Activated CD8-positive, alpha-beta memory T cell treated with anti-CD3 and anti-CD28 coated beads, Interleukin-2, amount 50 U/mL, for 4 hours (primary cell): ENCODE measurements at places on chromosomes 11 and 22.

GRCh38 chr11:113564527-113565130 is 89.4 kb upstream of the DRD2 start:
- no peak for DNase-seq

DNA sequence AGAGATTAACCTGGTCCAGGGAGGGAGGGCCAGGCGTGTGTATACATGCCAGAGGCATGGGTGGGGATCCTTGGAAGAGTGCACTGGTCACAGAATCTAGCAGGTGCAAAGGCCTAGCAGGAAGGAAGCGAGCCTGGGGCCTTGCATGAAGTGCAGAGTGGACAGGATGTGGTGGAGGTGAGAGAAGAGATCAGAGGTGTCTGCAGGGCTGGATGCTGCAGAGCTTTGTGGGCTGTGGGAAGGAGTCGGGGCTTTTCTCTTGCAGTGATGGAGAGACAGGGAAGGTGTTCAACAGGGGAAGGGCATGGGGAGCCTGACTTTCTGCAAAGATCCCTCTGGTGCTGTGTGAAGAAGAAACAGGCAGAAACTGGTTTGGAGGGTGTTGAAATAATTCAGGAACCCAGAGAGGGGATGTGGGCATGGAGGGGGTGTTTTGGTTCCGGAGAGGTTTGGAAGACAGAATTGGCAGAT is 2.5 kb upstream of the TPST2 start:
- peak; percentile 27 for DNase-seq

DNA sequence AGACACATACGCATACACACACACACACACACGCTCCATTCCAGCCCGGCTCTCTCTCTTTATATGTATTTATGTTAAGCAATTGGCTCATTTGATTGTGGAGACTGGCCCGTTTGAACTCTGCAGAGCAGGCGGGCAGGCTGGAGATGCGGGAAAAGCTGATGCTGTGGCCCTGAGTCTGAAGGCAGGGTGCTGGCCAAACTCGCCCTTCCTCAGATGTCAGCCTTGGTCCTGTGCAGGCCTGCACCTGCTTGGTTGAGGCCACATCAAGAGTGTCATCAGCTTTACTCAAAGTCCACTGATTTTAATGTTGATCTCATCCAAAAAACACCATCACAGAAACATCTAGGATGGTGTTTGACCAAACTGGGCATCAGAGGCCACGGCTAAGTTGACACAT is 569.3 kb downstream of the TBC1D22A start:
- DNase-seq, result no peak

DNA sequence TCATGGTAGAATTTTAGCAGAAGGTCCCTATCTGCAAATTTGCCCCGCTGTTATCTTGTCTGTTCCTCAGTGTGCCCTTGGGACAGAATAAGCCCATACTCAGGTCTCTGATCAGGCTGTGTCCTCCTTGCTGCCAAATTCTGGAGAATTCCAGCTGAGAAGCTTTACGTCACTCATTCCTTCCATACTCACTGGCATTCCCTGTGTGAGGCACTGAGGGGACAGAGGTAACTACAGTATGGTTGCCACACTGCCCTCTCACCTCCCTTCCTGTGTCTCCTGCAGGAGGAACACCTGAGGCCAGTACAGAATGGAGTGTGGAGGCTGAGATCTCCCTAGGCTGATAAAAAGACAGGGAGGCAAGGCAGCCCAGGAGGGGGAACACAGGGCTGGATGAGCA is 31.5 kb downstream of the SHISA8 start:
- DNase-seq, result no peak

GRCh38 chr22:26360169-26360885 is 68.7 kb upstream of the ASPHD2 start:
- peak; percentile 68 for DNase-seq

DNA sequence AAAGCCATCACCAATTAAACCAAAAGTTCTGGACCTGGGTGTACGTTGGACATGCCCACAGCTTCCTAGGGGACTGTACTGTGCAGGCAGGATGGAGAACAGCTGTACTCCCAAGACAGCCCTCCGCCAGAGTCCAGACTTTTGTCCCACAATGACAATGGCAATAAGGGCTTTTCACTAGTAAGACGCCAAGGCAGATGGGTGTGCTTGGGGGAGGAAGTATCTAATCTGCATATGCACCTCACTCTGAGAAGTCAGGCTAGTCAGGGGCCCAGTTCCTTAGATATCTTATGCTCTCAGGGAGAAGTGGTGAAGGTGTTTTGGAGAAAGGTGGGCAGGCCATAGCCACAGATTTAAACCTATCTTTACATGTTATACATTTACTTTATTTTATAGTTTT is 85.1 kb upstream of the USP47 start:
- DNase-seq, result no peak

DNA sequence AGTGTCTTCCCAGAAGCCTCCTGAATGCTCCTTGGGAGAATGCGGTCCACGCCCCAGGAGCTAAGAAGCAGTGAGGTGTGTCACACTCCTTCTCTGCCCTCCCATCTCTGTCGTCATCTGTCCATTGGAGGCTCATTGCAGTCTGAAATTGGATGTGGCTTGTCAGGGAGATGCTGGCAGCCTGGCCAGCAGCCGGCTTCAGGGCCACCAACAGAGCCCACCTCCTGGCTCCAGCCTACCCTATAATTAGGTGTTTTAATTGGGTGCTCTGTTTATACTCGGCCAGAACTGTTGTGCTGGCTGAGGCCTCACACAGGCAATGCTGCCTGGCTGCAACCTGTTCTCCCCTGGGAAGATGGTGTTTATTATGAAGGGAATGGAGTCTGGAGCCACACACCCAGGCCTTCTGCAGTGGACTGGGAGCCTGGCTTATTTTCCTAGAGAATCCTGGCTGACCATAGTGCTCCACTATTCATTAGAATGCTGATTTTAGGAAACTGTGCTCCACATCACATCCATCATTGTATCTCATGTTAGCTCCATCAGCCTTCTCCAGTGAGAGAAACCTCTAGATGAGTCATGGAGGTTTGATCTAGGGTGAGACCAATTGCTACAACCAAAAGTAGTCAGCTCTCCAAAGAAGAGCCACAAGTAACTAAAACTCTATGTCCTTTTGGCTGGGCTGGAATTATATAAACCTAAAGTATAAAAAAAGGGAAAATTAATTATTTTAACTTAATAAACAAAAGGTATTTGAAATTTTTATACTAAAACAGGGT is 86.8 kb upstream of the CRTAM start:
- no peak for DNase-seq

DNA sequence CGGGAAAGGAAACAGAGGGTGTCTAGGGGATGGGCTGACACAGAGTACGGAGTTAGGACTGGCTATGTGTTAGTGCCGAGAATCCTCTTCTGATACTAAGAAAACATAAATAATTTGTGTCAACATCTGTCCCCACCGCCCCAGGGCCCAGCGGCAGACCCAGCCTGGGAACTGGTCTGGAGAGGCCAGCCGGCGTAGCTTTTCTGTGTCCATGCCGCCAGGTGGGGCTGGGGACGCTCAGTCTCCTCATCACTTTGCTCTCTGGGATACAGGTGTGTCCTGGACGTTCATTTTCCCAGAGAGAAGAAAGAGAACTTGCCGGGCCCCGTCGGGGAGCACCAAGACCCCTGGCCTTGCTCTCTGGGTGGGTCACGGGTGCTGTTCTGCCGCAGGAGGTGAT is 54.7 kb downstream of the WNT7B start:
- no peak for DNase-seq

- no peak for DNase-seq
Observed at GRCh38 chr11:121578251-121578976, 125.6 kb upstream of the SORL1-AS1 start.

GRCh38 chr11:113077379-113077778 is 116.2 kb downstream of the NCAM1 start:
- no peak for DNase-seq

GRCh38 chr22:44667829-44668189 is 34.2 kb upstream of the PRR5 start:
- DNase-seq, result peak; percentile 52

DNA sequence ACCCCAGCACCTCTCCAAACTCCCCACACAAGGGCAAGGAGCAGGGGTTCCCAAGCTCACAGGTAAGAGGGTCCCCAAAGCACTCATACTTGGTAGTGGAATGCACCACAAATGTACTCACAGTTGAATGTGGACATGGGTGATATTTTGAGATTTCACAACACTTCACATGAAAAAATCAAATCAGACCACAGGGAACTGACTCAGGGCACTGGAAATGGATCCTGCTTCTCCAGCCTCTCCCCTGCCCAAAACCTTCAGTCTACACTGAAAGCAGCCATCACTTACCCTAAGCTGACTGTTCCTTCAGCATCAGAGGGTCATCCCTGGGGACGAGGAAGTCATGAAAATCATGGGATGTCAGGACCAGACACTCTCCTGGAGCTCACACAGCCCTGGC is 40.2 kb downstream of the SCGB1A1 start:
- DNase-seq, result no peak

- no peak for DNase-seq
Observed at GRCh38 chr22:45968751-45969413, 8.1 kb downstream of the WNT7B start.

DNA sequence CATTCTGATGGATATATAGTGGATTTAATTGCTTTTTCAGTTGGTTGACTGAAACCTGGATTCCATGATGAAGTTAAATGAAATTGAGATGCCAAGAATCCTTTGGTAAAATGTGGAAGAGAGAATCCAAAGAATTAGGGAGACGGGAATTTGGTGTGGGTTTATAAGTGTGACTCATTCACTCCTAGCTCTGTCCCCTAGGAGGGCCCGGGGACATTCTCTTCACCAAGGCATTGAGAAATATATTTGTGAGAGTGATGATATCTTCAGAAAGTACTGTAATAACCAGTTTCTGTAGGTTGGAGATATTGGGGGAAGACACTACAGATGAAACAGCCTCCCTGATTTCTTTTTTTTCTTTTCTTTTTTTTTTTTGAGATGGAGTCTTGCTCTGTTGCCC is 13.6 kb upstream of the PHOX2A start:
- DNase-seq, result no peak

DNA sequence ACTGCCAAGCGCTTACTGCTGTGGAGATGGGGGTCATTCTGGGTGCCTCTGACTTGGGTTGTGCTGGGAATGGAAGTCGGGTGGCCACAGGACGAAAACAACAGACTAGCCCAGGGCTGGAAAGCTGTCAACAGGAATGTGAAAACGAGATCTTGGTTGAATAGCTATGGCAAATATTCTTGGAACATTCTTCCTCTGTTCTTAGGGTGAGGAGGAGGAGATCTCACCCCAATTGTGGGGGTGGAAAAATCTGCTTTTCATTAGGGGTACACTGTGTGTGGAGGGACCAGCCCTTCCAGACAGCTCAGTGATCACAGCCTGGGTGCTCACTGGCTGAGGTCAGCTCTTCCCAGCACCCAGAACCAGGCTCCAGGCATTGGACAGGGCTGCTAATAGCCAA is 52.0 kb upstream of the PRSS23 start:
- no peak for DNase-seq

DNA sequence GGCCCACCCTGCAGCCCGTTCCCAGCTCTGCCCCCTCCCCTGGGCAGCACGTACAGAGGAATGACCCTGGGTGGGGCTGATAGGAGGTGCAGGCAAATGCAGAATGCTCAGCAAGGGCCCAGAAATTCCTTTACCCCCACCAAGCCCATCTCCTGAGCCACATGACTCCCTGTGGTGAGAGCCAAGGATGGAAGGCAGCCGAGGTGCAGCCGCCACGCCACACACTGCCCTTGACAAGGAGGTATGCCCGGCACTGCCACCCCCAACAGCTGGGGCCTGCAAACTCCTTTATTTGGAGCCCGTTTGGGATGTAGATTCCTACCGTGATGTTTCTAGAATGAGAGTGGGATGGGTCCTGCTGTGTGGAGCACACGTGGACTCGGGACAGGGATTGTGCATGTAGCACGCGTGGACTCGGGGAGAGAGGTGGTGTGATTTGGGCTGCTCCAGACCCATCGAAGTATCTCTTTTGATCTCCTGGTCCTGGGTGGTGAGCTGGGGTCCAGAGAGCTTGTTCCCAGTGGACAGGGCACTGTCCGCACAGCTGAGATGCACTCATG is 12.9 kb downstream of the GTSE1 start:
- DNase-seq, result no peak
